IPS-NIHi11 (cell line): ENCODE measurements at places on chromosomes 13 and 19.
A peak's percentile ranks its signal among the peaks of the same experiment; 100 is the strongest.

DNA sequence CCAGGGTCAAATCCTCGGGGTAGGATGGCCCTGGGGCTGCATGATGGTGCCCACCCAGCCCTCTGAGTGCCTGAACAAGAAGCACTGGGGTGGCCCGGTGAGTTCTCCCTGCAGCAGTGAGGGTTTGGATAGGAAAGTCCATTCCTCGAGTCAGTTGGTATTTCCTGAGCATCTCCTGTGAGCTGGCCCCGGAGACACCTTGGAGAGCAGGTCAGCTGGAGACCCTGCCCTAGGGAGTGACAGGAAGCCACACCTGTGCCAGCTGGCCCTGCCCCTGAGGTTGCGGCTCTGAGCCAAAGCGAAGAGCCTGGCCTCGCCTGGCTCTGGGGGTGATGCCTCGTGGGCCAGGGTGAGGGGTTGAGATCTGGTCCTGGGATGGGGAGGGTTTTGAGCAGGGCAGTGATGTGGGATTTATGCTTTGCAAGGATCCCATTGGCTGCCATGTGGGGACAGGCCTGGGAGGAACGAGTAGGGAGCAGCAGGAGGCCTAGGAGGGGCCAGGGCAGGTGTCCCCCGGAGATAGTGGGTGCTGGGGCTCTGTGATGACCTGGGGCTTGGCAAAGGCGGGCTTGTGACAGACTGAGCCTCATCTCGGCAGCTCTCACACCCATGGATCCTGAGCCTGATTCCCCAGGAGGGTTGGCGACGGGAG, 16.0 kb downstream of the CRTC1 start:
- peak; percentile 39 for DNase-seq

- no peak for DNase-seq
These were observed 39.5 kb downstream of the PCCA start for GRCh38 chr13:100128373-100128772.

- DNase-seq, result no peak
These were observed 1226.6 kb downstream of the PCDH9 start for GRCh38 chr13:66003558-66003957.

GRCh38 chr13:106350208-106350607, 185.3 kb downstream of the EFNB2 start:
- no peak for DNase-seq

DNA sequence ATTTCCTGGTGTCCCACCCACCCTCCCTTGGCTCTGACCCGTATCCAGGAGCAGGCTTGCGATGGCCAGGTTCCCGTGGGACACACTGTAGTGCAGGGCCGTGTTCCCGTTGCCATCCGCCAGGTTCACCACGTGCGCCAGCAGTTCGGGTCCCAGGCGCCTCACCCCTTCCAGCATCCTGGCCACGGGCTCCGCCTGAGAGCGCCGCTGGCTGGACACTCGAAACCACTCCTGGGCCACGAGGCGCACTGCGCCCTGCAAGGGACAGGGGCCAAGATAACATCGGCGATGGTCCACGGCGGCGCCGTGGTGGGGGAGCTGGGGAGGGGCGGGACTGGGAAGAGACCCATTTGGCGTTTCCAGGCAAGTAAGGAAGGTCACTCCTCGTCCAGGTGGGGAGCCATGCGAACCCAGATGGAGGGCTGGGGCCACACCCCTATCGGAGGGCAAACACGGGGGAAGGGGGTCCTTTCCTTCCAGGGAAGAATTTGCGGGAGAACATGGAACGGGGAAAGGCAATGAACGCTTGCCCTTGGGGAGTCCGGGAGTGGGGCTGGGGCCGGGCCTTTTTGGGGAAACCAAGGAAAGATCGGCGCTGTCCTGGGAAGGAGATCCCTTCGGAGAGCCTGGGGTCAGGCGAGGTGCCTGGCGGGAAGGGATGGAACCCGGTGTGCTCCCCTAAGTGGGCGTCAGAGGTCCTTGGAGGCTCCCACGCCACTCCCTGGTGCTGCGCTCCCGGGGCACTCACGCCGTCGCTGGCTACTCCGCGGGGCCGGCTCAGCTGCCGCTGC, 9.9 kb downstream of the KANK3 start:
- no peak for DNase-seq

DNA sequence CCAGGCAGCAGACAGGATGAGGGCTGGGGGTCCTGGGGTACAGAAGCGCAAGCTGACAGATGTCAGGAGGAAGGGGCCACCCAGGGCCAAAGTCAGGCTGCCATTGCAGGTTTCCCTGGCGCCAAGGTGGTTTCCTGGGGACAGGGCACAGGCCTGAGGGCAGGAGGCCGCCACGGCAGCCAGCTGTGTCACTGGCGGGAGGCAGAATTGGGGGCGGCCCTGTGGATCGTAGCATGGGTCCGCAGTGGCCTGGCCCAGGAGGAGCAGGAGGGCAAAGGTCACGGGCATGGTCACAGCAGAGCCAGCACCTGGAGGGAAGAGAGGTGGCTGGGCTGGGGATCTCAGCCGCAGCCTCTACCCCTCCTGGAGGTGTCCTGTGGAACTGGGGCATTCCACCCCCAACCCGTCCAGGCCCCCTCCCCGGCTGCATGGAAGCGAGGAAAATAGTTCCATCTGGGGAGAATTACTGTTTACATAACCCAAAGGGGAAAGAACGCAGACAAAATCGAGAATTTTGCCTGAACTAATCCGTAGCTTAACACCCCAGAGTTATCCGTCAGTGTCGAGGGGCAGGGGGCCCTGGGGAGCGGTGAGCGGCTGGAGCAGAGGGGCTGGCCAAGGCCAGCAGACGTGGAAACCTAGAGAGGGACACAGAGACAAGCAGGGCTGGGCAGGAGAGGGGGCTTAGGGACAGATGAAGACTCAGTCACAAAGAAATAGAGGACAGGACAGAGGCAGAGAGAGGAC, 1.9 kb downstream of the NTN5 start:
- DNase-seq, result no peak

- no peak for DNase-seq
These were observed 454.9 kb downstream of the FOXO1 start for GRCh38 chr13:40211586-40211968.

- no peak for DNase-seq
These were observed 512.4 kb upstream of the ATXN8OS start for GRCh38 chr13:69595181-69595580.

GRCh38 chr13:28597641-28598040, 61.3 kb upstream of the POMP start:
- no peak for DNase-seq

DNA sequence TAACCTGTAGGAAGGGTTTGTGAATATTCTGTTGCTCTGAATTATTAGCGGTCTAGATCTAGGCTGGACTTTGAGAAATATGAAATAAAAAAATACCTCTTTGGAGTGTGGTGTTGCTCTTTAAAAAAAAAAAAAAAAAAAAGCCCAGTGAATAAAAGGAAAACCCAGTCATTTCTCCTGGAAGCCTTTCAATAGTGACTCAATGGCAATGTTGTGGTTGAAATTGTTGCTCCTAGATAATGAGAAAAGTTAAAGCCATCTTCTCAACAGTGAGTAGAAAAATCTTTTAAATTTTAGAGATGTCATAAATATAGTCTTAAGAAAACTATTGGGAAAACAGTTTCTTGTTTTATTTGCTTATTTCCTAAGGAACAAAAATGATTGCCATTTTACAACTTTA, 135.3 kb downstream of the RFC3 start:
- no peak for DNase-seq
